Kidney (tissue), 22 donors: ENCODE measurements at places on chromosomes 2 and 18. TPM values are rescaled to one million over a fixed set of nuclear protein-coding genes. Genes with fewer than 3 reads are reported as not detected.

G6PC2 gene
- polyA plus RNA-seq, result not detected

DSEL gene
- polyA plus RNA-seq, result 1.9 TPM

PSMA8 gene
- not detected for polyA plus RNA-seq

PDE1A gene
- 40.4 TPM for polyA plus RNA-seq

SCTR gene
- 7.3 TPM for polyA plus RNA-seq

MC4R gene
- polyA plus RNA-seq, result not detected

RNF125 gene
- polyA plus RNA-seq, result 0.62 TPM

CYP27C1 gene
- polyA plus RNA-seq, result not detected

DNAH7 gene
- polyA plus RNA-seq, result 3.8 TPM

CNTNAP5 gene
- polyA plus RNA-seq, result not detected
